Amygdala (tissue), 56 donors: ENCODE measurements at places on chromosomes 1 and 21.

- DNase-seq, result peak; percentile 37
Observed at GRCh38 chr1:14924455-14925331, 228.9 kb upstream of the TMEM51 start.

DNA sequence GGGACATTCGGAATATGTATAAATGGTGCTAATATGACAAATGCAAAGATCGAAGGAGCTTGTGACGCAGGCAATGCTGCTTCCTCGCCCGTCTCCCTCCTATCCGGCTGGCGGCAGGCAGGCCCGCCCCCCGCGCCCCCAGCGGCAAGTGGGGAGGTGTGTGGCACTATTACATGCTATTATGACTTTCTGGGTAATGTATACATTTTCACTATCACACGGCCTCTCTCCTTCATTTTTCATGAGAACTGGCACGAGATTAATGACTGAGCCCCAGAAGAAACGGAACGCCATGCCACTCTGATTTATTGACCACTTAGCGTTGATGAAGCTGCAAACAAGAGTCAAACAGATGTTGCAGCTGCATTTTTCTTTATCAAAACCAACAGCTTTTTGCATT is 138.9 kb upstream of the VAMP3 start:
- DNase-seq, result no peak

DNA sequence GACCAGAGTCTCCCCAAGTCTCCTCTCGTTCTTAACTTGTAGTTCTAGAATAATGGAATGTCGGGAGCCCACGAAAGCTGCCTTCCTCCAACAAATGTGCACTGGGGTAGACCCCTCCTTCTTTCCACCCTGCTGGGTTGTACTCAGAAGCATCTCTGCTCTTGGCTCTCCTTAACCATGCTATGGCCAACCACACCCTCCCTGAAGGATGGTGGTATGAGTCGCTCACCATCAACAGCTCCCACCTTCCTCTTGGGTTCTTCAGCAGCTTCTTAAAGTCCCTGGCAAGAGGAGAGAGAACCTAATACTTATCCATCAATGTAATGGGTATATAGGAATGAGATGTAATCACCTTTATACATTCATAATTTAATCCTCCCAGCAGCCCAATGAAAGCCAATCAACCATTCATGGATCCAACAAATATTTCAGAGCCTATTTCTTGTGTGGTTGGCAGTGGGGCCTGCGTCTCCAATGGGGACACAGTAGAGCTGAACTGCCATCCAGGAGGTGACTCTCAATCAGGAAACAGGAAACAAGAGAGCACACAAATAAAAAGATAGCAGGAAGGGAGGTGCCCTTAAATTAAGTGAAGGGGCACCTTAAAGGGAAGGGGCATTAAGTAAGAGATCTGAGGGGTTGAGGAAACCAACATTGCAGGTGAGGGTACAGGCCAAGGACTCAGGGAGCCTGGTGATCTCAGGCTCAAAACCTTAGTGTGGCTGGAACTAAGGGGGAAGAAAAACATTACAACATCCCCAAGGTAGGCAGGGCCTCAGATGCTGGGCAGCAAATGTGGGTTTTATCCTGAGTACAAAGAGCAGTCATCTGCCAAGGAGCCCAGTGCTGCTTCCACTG is 64.4 kb upstream of the ETS2 start:
- no peak for DNase-seq

GRCh38 chr21:35882791-35883240 is 177.5 kb downstream of the SETD4 start:
- no peak for DNase-seq
